Osteocyte (in vitro differentiated cells): ENCODE measurements at places on chromosomes 4 and X. TPM values are rescaled to one million over a fixed set of nuclear protein-coding genes. Genes with fewer than 3 reads are reported as not detected.

DNA sequence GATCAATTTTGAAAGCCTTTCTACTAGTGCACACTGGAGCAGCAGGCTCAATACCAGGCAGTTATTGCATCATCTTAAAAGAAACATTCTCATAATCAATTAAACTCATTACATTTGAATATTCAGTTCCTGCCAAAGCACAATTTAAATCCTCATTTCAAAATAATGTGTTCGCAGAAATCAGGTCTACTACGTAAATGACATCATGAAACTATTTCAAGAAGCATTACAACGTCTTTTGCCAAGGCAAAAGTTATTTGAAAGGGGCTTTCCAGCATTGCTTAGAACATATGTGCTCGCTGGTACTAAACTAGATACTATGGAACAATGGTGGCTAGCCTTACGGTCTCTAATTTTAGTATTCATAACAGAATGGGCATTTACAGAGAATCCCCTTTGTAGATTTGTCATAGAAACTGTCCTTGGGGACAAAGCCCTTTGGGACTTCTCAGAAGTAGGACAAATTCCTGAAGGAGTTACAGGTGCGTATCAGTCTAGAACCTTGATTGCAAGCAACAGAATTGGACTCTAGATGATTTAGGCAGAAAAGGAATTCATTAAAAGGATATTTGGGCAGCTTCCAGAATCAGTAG, 27.6 kb upstream of the HUWE1 start:
- H3K36me3 ChIP-seq: no peaks in the 10 kb centered on the region
- H3K4me1 ChIP-seq: peaks cover 6% of the 10 kb centered on the region
- no peak overlapping the region for H3K4me3 ChIP-seq

DNA sequence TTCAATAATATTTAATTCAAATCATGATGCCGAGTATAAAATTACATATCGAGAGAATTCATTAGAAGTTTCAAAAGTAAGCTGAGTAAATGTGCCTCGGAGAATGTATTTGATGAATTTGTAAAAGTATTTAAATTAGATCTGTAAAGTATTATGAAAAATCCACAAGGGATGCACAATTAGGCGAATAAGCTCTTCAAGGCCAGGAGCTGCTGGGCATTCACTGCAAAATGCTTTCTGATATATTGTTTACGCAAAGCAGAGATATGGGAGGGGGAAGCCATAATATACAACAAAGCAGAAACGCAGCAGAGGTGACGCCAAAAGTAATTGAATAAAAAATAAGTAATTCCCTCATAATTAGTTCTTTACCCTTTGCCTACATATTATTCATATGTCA, 1121.5 kb upstream of the TENM3 start:
- H3K27ac ChIP-seq: no peak overlapping the region
- no peaks in the 10 kb centered on the region for H3K27me3 ChIP-seq
- no peak for DNase-seq

- H3K4me1 ChIP-seq: no peaks in the 10 kb centered on the region
- no peaks in the 10 kb centered on the region for H3K36me3 ChIP-seq
- no peak overlapping the region for H3K4me3 ChIP-seq
- no peak overlapping the region for H3K27ac ChIP-seq
- peaks cover 8% of the 10 kb centered on the region for H3K27me3 ChIP-seq
Observed at GRCh38 chrX:54891573-54891972, 29.1 kb upstream of the TRO start.

GRCh38 chrX:155889328-155889727, 8.2 kb downstream of the VAMP7 start:
- peaks cover 13% of the 10 kb centered on the region for H3K36me3 ChIP-seq
- no peaks in the 10 kb centered on the region for H3K27me3 ChIP-seq

DNA sequence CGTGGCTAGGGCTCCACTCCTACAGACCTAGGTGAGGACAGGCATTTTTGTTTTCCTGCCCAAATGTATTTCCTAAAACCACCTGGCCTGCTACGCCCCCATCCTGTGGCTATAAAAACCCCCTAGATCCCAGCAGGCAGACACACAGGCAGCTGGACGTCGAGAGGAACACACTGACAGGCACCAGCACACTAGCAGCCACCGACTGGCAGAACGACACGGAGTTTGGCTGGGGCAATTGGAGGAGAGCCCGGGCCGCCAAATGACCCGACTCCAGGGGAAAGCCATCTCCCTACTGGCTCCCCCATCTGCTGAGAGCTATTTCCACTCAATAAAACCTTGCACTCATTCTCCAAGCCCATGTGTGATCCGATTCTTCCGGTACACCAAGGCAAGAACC, 516.0 kb downstream of the FSTL5 start:
- H3K4me3 ChIP-seq: no peak overlapping the region
- no peaks in the 10 kb centered on the region for H3K4me1 ChIP-seq
- no peak for DNase-seq
- no peaks in the 10 kb centered on the region for H3K36me3 ChIP-seq
- H3K27me3 ChIP-seq: peaks cover 17% of the 10 kb centered on the region

The CITED1 gene
- 1.1 TPM in 1 of 2 replicates, not detected in the other for total RNA-seq

The RPL36A gene
- total RNA-seq: 242 and 266 TPM in 2 replicates

- peaks cover 13% of the 10 kb centered on the region for H3K4me1 ChIP-seq
- DNase-seq: no peak
- no peak overlapping the region for H3K4me3 ChIP-seq
- peaks cover 6% of the 10 kb centered on the region for H3K36me3 ChIP-seq
Observed at GRCh38 chr4:152415980-152416379, 119.9 kb downstream of the FBXW7 start.

The TMEM271 gene
- not detected in 2 replicates for total RNA-seq
